Stomach (tissue), 19 donors: ENCODE measurements at places on chromosomes 5 and 9. TPM values are rescaled to one million over a fixed set of nuclear protein-coding genes. Genes with fewer than 3 reads are reported as not detected.

Gene ACTBL2
- polyA plus RNA-seq: not detected

Gene FBXW5
- 102 TPM for polyA plus RNA-seq

Gene LECT2
- polyA plus RNA-seq: not detected

Gene PKD2L2
- polyA plus RNA-seq: not detected

Gene RASGEF1C
- 0.20 TPM for polyA plus RNA-seq

GRCh38 chr9:135254176-135255032, 166.9 kb downstream of the OLFM1 start:
- H3K4me3 ChIP-seq: no peak overlapping the region
- no peak for DNase-seq
- no peak overlapping the region for H3K27ac ChIP-seq
- no peaks in the 10 kb centered on the region for H3K36me3 ChIP-seq

- no peak overlapping the region for H3K4me3 ChIP-seq
- no peaks in the 10 kb centered on the region for H3K27me3 ChIP-seq
- H3K4me1 ChIP-seq: no peaks in the 10 kb centered on the region
- no peak for DNase-seq
- H3K27ac ChIP-seq: no peak overlapping the region
Observed at GRCh38 chr5:33223563-33224284, 217.0 kb upstream of the TARS1 start.

GRCh38 chr5:128498844-128499455, 39.1 kb downstream of the FBN2 start:
- DNase-seq: no peak
- H3K4me3 ChIP-seq: no peak overlapping the region
- H3K27ac ChIP-seq: no peak overlapping the region

DNA sequence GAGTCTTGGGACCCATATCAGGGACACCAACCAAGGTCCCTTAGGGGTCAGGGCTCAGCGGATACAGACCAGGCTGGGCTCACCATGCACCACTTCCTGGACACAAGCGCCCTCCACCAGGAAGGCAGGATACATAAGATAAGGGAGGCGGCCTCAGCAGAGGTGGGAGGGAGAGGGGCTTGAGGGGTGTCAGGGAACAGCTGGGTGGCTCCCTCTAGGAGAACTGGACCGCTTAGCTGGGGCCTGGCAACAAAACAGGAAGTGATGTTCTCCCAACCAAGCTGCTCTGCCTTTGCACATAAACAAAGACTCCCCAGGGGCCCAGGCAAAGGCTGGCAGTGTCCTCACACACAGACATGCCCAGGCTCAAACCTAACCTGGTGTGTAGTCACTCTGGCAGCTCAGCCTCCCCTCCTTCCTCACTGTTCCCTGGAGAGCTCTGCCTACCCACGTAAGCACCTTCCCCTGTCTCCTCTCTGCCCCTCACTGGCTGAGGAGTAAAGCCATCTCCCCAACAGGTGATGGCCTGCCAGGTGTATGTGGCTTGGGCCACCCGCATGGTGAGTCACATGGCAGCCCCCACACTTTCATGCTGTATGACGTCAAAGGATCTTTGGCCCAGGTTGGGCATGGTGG, 5.8 kb upstream of the BICD2 start:
- peak overlapping the region; percentile 31 for H3K27ac ChIP-seq
- H3K4me3 ChIP-seq: no peak overlapping the region
- H3K4me1 ChIP-seq: peaks cover 8% of the 10 kb centered on the region
- H3K27me3 ChIP-seq: no peaks in the 10 kb centered on the region
